Activated B cell treated with CpG ODN at 0.5 μM for 24 hours (primary cell): ENCODE measurements at places on chromosomes 2 and 18.
A peak's percentile ranks its signal among the peaks of the same experiment; 100 is the strongest.

- DNase-seq = no peak
These were observed 91.1 kb upstream of the MAPK4 start for GRCh38 chr18:50468807-50469206.

DNA sequence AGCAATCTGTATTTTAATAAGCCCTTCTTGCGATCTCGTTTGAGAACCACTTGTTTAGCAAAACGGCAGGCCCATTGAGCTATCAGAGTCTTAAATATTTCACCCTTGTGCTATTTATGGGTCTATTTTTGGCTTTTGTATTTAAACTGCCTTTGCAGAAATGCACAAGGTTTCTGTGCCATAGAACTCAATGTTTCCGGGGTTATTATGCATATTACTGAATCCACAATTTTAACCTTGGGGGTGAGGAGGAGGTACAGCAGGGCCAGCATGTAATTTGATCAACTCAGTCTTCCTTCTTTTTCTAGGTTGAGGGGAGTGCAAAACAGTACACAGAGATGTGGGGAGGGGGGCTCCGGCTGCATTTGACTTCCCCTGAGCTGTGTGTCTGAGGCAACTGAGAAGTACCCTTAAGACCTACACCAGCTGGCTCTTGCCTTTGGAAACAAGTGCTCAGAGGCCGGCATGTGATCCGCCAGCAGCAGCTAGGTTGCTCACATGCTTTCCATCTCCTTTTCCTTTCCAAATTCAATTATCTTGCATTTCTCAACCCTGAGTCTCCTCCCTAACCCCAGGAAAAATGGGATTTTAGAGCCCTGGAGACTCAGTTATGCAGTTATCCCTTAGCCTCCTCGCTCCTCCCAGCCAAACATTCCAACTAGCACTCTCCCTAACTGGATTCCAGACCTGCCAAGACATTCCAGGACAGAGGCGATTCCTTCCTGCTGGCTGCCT lies 103.0 kb downstream of the HNRNPLL start:
- DNase-seq = no peak

DNA sequence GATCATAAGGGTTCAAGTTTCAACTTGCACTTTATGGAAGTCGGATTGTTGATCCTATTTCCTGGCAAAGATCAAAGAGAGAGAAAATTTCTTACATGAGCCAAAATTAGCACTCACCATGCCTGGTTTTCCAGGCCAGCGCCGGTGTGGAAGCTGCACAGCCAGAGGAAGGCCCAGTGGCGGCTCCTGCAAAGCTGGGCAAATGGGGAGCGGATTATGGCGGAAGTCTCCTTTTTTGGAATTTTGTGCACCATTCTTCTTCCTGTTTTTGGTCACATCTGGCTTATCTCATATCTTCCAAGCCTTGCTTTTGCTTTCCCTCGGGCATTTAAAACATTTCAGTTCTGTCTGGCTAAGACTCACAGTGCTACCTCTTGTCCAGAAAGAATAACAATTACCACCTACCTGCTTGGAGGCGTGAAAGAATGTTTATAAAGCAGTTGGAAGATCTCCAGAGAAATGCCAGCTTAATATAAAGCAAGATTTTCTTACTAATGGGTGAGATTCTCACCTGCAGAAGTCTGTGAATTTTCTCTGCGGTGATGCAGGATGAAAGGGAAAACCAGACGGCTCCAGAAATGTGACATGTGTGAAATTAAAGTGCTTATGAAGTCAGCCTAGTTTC lies 94.3 kb downstream of the ASAP2 start:
- no peak for DNase-seq

- no peak for DNase-seq
These were observed at the start of gene TFCP2L1 for GRCh38 chr2:121284463-121285449. Gene TFCP2L1 (minus strand): TSS chr2:121285202. CDS start chr2:121285109, 93 bp downstream.

DNA sequence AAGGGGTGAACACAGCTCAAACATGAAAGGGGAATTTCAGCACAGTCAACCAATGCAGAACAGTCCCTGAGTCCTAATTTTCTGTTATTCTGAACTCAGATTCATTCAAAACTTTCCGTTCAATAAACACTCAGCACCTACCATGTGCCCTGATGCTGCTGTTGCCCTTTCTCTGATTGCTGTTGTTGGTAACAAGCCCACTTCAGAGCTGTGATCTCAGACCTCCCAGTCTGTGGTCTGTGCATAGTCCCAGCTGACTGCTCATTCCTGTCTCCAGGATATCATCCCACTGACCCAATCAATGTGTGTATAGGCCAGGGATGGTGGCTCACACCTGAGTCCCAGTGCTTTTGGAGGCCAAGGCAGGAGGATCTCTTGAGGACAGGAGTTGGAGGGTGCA lies 82.7 kb upstream of the SLC35G4 start:
- no peak for DNase-seq

- no peak for DNase-seq
These were observed 107.6 kb upstream of the OTOS start for GRCh38 chr2:240247868-240248720.

DNA sequence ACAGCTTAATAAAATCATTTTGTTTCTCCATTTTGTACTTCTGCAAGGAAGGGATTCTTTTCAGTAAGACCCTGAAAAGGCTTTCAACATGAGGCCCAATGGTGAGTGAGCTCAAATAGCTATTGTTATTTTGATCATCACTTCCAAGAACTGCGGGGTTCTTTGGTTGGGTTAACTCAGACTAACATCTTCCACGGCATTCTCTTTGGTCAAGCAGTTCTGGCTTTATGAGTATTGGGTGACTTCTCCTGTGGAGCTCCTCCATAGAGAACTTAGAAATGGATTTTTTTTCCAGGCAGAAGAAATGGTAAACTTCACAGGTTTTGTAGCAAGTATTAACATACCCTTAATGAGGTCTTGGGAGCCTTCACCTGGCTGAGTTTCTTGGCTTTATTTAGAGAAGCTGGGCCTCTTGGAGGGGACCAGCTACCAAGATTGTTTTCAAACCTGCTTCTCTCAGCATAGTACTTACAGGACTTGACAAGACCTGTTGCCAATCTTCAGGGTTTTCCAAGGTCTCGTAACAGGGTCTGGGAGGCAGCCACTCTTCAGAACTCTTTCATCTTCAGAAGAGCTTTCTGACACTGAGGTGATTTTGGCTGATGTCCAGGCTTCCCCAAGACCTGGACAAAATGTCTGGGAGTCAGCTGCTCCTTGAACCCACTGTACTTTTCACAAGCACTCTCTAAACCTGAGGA lies 353.2 kb upstream of the ETAA1 start:
- no peak for DNase-seq

DNA sequence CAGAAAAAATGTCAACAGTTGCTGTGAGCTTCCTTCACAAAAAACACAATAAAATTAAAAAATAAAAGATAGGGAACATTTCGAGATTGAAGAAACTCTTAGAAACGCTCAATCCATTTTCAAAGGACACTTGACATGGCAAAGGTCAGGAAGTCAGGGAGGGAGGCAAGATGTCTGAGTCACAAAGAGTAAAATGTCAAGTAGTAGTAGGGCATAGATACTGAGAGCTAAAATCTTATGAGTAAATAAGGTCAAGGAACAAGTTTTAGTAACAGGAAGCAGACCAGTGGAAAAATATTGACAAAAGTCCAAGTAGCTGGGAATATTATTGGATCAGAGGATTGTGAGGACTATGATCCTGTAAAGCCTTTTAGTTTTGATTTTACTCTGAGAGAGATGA lies 495.6 kb downstream of the TMX3 start:
- DNase-seq = no peak

DNA sequence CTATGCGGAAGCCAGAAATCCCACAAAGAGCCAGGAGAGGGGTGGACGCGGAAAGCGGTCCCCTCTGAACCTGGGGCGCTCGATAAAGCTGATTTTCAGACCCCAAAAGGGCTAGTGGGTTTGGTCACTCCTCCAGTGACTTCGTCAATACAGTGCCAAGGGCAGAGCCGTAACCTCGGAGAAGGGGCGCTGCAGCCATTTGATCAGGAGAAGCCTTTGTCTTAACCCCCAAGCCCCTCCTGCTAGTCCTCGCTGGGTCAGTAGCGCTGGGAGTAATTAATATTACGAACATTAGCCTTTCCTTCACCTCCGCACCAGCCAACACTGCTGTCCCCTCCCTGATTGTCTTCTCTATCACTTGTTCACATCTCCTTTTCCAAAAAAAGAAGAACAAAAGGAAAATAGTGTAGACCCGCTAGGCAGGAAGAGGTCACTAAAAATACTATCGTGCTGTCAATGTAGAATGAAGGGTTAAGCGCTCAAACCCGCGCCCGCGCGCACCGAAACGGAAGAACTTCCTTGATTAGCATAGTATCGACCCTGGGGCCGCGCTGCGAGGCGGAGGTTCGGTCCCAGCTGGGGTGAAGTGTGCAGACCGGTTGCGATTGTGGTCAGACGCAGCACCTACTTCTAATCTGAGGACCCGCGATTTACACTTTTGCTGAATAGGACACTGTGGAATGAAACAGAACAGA lies 63.2 kb upstream of the MAPRE2 start:
- peak; percentile 39 for DNase-seq

DNA sequence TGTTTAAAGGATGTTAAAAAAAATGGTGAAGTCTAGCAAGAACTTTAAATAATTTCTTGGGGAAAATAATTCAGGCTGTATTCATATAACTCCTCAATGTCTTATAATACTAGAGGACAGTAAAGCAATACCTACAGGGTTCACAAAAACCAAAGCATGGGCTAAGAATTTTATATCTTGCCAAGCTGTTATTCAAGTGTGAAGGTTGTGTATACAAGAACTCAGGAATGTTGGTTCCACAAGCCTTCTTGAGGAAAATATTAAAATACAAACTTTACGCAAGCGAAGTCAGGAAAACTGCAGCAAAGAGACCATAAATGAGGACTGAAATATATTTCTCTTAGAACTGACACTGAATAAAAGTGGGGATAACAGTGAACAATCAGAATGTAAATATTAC lies 76.1 kb upstream of the DNAJC10 start:
- DNase-seq = no peak

DNA sequence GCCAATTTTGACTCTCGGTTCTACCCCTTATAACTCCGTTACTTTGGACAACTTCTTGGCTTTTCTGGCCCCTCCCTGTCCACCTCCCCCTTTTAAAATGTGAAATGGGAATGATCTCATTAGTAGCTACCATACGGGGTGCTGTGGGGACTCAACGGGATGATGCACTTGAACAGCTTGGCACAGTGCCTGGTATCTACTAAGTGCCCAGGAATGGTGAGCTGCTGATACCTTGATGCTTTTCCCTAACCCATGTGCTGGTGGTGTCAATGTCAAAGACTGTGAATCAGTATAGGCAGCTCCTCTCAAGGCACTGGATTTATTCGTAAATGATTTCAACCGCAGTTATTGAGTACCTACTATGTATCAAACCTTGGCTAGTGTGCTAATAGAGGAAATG lies 204.2 kb downstream of the LOXHD1 start:
- no peak for DNase-seq

DNA sequence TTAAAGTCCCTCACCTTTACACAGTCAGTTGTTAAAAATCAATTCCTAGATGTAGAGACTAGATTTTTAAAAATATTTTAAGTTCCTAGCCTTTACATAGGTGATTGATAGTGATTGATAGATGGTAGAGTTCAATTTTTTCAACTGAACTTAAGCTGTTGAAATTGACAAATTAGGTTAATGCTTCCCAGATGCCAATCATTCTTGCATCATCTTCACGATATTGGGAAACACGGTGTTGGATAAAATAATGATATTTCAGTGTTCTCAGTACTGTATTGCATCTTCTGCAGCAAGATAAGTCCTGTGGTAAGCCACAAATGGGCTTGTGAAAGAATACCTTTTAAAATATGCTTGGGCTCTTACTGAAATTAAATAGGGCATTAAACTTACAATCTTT lies 667.6 kb downstream of the STK39 start:
- no peak for DNase-seq

DNA sequence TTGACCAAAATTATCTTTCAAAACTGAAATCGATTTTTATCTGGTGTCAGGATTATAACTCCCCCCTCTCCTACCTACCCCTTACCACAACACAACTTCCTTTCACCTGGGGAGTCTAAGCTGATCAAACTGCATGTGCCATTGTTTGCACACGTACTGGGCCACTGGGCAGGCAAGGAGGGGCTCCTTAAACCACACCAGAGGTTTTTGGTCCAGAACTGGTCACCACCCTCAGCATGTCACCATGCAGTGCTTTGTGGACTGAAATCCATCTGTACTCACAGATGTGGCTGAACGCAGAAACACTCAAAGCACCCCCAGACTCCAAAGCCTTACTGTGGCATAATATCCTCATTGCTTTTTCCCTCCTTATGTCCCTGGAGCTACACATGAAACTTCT lies 13.9 kb upstream of the ARHGAP25 start:
- no peak for DNase-seq

DNA sequence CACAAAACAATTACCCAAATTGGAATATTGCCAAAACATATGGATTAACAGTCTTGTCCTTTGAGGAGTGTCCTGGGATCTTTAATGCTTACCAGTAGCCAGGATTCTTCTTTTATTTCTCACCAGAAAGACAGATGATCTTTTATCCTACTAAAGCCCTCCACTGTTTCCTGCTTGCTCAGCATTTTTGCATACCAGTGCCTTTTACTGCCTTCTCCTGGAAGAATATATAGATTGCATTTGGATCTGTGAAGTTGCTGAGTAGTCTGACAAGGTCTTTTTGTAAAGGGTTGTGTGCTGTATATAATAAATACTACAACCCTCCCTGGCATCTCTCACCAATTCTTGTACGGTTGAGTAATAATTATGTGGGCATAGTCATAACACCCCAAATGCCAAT lies 652.2 kb downstream of the LRRTM4 start:
- no peak for DNase-seq

GRCh38 chr2:7476371-7476770 lies 559.2 kb downstream of the RNF144A start:
- DNase-seq = no peak

DNA sequence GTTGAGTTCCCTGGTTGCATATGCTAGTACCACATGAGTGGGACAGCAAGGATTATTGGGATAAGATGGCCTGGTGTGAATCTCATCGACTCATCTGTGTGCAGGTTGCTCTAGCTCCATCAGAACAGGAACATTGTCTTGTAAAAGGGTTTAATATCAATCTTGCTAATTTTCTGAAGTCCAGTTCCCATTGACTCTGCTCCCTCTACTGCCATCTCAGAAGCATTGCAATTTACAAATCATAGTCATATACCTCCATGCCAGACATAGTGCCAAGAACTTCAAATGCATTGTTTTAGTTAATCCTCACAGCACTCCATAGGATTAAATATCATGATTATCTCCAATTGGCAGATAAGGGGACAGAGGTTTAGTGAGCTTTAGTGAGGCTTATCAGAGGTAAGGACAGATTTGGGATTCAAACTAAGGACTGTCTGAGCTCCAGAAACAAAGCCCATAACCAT lies 4.8 kb upstream of the STAT4 start:
- DNase-seq = no peak

- DNase-seq = no peak
These were observed 326.3 kb downstream of the CDH7 start for GRCh38 chr18:66077066-66077465.

- DNase-seq = no peak
These were observed 16.0 kb downstream of the ASPRV1 start for GRCh38 chr2:69945441-69945840.

- no peak for DNase-seq
These were observed 40.5 kb downstream of the CROCC2 start for GRCh38 chr2:240946654-240947053.

GRCh38 chr18:31451625-31452024 lies 4.1 kb downstream of the DSG3 start:
- DNase-seq = no peak

GRCh38 chr18:27108842-27109241 lies 76.3 kb downstream of the CHST9 start:
- DNase-seq = no peak
